ENCODE measurements at places on chromosomes 4 and X. TPM values are rescaled to one million over a fixed set of nuclear protein-coding genes. Genes with fewer than 3 reads are reported as not detected.

GRCh38 chrX:102934624-102935023, 2.4 kb upstream of the RAB40AL start:
- no peak for DNase-seq

DNA sequence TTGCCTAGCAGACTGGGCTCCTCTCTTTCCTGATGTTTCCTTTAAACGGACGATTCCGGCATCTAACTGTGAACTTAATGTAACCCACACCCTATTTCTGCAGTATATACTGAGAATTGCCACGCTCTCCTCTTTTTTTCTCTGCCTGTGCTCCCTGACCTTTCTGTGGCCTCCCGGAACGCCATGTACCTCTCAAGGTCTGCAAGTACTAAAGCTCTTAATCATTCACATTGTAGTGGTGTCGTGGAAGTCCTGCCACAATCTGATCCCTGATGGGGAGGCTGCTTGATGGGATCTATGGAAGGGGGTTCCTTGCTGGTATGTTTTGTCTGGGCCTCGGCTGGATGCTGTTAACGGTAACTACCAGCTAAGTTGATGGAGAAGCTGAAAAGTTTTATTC, 302.9 kb upstream of the EPHA5 start:
- no peak for DNase-seq

DNA sequence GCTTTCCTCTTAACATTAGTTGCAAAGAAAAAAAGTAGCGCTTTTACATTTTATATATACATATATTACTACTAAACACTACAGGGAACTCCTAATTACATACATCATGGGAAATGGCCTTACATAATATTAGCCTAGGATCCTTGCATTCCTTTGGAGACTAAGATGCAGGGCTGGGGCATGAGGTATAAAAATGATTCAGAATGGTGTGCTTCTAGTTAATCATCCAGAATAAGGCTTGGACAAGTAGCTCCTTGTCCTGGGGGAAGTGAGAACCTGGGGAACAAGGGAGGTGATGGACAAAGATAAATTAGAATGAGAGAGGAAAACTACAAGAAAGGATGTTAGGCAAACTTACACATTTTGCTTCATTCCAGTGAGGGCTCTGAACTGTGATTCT, 3.0 kb upstream of the GUCY2F start:
- no peak for DNase-seq

Gene KCTD8
- 0.78 TPM for polyA plus RNA-seq

Gene PNCK
- polyA plus RNA-seq = 128 TPM

Gene XAGE3
- polyA plus RNA-seq = 0.13 TPM

Gene SMPX
- polyA plus RNA-seq = 4.9 TPM

DNA sequence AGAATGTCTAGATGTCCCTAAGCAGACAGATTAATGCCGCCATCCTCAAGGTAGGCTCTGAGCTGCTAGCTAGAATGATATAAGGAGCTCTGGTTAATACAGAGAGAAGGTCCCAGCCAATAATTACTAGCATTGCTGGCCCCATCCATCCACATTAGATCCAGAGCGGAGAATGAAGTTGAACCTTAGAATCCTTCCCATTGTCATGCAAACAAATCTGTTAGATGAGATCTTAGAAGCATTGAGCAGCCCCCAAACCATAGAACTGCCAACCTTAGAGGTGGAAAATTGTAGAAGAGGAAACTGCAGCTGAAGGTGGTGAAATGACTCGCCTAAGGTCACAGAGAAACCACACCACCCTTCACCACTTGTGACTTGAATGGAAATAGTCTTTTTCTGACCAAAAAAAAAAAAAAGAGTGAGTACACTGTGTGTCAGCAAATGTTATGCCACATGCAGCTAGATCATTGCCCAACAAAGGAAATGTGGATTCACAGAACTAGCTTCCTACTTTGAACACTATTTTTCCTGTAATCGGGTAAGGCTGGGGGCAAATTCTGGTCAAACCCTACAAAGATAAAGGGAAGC, 162.1 kb downstream of the SMIM20 start:
- DNase-seq = no peak

- DNase-seq = no peak
Observed at GRCh38 chrX:127568691-127569090, 483.5 kb downstream of the ACTRT1 start.

Measured in large intestine (tissue), 12 donors.